Glomerular endothelial cell (primary cell): ENCODE measurements at places on chromosomes 4 and X. TPM values are rescaled to one million over a fixed set of nuclear protein-coding genes. Genes with fewer than 3 reads are reported as not detected.

CLDN22 gene
- not detected in 2 replicates for total RNA-seq

SLC4A4 gene
- total RNA-seq, result 0.58 and 0.76 TPM in 2 replicates

HS3ST1 gene
- 0.87 and 2.5 TPM in 2 replicates for total RNA-seq

RHOXF1 gene
- total RNA-seq, result not detected in 2 replicates

CTAG1A gene
- total RNA-seq, result not detected in 2 replicates

MAGEA2 gene
- not detected in 2 replicates for total RNA-seq

TLL1 gene
- 2.9 and 10.8 TPM in 2 replicates for total RNA-seq

TCEAL6 gene
- total RNA-seq, result not detected in 2 replicates

SLC6A14 gene
- not detected in 2 replicates for total RNA-seq

PRAF2 gene
- total RNA-seq, result 14.1 and 34.1 TPM in 2 replicates

MTMR8 gene
- total RNA-seq, result 0.10 and 0.82 TPM in 2 replicates
